ENCODE measurements at places on chromosomes 3 and 15.
A peak's percentile ranks its signal among the peaks of the same experiment; 100 is the strongest.

DNA sequence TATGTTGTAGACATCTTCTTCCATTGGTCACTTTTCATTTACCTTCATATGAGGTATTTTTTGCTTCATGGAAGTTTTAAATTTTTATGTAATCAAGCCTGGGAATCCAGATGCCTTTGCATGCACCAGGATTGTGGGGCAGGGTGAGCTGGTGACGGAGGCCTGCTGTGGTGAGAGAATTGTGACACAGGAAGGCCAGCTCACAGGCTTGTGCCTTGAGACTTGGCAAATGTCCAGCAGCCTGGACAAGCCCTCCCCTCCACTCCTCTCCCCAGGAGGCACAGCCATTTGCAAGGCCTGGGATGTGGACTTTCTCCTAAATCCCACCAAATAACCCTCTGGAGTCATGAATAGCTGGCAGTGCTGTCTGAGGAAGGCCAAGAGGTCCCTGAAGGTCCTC, 67.4 kb downstream of the RHCG start:
- no peak for DNase-seq

DNA sequence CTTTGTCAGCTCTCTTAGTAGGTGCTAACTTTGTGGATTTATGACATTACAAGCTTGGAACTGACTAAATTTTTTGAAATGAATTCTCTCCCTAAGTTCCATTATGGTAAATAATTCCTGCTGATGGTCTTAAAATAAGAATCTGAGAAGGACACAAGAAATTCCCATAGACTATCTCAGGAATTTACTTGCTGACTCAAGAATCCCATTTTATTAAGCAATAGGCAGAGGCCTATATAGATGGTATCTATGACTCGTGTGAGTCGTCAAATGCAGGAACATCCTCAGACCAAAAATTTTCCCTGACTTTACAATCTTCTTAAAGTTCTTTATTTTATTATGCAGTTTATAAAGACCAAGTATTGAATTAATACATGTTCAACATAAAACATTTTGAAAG, 30.7 kb upstream of the CBLB start:
- no peak for DNase-seq

DNA sequence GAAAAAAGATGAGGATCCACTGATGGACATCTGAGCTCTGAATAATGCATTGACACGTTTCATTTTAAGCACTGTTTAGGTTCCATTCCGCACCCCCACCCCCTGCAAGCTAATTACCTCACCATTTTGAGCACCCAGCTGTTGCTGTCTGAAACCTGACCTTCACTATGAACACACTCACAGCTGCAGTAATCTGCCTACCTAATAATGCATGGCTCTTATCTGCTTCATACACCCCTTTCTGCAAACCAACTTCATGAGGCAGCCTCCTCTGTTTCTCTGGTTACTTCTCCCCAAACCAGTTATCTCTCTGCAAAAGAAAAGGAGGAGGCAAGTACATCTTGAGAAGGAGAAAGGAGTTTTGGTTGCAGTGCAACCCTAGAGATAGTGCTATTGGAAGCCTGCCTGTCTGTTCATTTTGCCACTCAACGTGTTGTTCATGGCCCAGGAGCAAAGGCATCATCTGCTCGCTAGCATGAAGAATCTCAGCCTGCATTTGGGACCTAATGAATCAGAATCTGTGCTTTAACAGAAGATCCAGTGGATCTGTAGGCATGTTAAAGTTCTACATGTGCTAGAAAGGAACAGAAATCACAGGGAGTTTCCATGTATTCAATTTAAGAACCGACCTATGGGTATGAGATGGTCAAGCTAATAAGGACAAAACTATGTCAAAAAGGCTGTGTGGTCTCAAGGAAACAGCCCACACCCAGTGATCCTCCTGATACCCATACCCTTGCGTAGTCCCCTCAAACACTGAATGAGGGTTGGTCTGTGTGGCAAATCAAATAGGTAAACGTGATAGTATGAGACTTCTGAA, 87.2 kb downstream of the MB21D2 start:
- no peak for DNase-seq

GRCh38 chr15:90956274-90957030, 1.8 kb downstream of the RCCD1 start:
- peak; percentile 54 for DNase-seq

DNA sequence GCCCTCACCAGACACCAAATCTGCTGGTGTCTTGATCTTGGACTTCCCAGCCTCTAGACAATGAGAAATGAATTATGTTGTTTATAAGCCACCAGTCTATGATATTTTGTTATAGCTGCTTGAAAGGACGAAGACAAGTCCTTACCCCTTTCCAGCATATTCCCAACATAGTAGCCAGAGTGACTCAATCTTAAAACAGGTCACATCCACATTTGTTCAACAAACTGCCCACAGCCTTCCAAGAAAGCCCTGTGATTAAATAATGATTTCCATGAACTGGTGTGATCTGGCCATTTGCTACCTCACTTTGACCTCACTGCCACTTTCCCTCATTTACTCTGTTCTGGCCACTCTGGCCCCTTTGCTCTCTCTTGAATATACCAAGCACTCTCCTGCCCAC, 193.7 kb upstream of the CFAP20DC start:
- DNase-seq, result no peak
